ENCODE measurements at places on chromosomes 6 and 20.

GRCh38 chr20:47561603-47562583 is 60.2 kb downstream of the NCOA3 start:
- DNase-seq = no peak

DNA sequence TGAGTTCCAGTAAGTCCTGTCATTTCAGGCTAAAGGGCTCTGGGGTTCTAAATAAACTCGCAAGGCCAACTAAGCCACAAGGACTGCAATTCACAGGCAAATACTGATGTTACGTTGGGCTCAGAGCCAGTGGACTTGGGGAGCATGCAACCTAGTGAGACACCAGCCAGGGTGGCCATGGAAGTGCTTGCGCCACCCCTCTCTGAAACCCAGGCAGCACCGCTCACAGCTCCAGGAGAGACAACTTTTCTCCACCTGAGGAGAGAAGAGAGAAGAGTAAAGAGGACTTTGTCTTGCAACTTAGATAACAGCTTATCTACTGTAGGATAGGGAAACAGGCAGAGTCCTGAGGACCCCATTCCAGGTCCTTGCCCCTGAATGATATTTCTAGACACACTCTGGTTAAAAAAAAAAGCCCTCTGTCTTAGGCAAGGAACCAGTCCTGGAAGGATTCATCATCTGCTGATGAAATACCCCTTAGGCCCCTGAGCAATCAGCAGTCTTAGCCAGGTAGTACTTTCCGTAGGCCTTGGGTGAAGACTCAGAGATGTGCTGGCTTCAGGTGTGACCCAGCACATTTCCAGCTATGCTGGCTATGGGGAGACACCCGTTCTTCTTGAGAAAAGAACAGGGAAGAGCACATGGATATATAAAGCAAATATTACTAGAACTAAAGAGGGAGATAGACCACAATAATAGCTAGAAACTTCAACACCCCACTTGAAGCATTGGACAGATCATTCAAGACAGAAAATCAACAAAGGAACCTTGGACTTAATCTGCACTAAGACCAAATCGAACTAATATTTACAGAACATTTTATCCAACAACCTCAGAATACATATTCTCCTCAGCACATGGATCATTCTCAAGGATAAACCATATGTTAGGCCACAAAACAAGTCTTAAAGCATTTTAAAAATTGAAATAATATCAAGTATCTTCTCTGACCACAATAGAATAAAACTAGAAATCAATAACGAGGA is 31.5 kb upstream of the TBC1D32 start:
- no peak for DNase-seq

GRCh38 chr20:17854307-17854903 is 114.2 kb downstream of the SNX5 start:
- no peak for DNase-seq

- no peak for DNase-seq
Measured at GRCh38 chr6:105951322-105951721, 134.8 kb upstream of the PRDM1 start.

GRCh38 chr20:62374331-62375152 is 7.4 kb upstream of the LAMA5 start:
- DNase-seq = no peak

GRCh38 chr6:100457311-100457990 is 7.3 kb downstream of the SIM1 start:
- DNase-seq = no peak

GRCh38 chr6:15411766-15412165 is 165.9 kb downstream of the JARID2 start:
- no peak for DNase-seq

DNA sequence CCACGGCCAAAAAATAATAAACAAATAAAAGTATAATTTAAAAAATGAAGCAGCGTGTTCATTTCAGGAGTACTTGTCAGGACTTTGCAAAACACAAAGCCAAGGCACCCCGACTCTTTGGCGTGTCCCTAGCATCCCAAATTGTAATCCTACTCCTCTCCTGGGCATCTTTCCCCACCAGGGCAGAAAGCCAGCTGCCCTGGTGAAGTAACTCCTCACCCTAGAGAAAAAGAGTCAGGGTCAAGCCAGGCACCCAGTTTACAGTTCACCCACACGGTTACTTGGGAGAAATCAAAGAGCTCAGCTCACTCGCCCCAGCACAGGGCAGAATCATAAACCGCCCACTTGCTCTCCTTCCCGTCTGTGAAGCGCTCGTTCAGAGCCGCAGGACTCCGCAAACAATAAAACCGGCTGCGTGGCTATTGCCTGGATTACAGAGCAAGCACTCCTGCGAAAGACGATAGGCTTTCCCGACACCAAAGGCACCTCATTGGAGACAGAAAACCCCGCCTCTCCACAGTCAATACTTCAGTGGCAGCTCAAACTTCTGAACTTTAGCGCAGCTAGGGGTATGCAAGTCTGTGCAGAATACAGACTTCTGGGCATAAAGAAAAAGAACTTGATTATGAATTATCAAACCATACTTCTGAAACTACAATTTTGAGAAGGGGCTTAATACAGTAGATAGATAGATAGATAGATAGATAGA is 73.0 kb upstream of the NHSL1 start:
- DNase-seq = peak; percentile 47

- peak; percentile 63 for DNase-seq
Measured at GRCh38 chr20:23145281-23145700, 59.2 kb upstream of the CD93 start.

GRCh38 chr6:139623372-139623771 is 248.9 kb upstream of the CITED2 start:
- DNase-seq = no peak

DNA sequence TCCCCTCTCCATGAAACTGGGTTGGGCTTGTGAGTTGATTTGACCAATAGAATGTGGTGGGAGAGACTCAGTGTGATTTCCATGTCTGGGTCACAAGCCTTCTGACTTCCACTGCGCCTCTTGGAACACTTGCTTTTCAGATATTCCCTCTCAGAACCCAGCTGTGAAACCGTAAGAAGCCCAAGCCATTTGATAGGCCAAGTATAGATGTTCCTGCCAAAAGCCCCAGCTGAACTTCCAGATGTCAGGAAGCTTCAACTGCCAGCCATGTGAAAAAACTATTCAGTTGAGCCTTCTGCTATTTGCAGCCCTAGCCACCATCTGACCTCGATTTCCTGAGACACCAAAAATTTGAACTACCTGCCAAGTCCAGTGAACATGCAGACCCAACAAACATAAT is 387.8 kb upstream of the GJE1 start:
- no peak for DNase-seq

DNA sequence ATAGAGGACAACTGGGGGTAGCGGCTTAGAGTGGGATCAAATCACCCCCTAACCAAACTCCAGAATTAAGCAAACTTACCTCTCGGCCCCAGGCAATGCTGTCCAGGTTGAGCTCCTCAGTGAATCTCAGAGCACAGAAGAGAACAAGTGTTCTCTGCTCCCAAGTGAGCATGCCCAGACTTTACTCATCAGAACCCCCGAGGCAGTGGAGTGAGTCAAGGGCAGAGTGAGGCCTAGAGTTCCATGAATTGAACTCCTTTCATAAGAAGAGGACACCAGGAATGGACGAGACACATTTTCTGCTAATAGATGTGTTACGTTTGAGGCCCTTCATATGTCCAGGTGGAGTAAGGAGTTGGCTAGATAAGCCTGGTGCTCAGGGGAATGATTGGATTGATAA is 134.0 kb upstream of the DTNBP1 start:
- no peak for DNase-seq

- DNase-seq = no peak
Measured at GRCh38 chr20:13441388-13441787, 197.3 kb downstream of the TASP1 start.

- no peak for DNase-seq
Measured at GRCh38 chr6:139588734-139589593, 214.5 kb upstream of the CITED2 start.

DNA sequence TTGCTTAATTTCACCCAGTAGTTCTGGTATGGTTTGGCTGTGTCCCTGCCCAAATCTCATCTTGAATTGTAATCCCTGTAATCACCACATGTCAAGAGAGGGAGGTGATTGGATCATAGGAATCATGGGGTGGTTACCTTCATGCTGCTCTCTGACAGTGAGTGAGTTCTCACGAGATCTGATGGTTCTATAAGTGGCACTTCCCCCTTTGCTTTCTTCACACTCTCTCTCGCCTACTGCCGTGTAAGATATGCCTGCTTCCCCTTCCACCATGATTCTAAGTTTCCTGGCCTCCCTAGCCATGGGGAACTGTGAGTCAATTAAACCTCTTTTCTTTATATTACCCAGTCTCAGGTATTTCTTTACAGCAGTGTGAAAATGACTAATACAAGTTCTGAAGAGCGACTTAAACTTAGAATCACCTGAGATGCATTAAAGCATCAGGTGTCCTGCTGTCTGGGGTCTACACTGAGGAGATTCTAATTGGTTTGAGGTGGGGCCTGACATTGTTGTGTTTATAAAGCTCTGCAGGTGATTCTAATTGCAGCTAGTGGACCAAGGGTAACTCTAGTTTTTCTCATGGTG is 82.1 kb upstream of the DTNBP1 start:
- no peak for DNase-seq

DNA sequence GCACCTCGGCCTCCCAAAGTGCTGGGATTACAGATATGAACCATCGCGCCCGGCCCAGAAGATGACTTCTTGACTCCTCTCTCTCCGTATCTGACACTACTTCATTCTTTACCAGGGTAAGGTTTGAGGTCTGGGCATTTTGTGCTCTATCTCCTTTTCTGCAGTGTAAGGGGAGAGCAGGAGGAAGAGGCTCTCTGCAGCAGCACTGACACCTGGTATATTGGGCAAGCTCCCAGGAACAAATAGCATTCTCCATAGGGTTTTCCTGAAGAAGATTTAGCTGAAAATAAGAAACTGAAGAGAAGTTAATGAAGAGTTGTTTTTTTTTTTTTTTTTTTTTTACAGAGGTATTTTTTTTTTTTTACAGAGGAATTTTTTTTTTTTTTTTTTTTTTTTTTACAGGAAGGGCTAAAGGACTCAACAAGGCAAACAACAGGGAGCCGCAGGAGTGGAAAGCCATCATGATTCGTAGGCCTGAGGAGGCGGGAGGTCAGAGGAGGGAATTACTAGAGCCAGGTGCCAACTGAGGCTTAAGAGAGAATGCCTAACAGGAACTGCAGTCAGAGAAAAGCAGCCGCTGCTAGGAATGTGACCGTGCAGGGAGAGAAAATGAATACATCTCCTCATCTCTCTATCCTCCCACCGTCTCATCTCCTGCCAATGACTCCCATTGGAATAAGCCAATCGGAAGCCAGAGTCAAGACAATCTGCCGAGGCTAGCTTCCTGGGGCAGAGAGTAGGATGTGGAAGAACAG is 34.7 kb upstream of the ADGRF4 start:
- DNase-seq = no peak

- DNase-seq = no peak
Measured at GRCh38 chr20:46791722-46792416, 82.4 kb downstream of the SLC2A10 start.

- no peak for DNase-seq
Measured at GRCh38 chr6:88734544-88734943, 228.9 kb downstream of the RNGTT start.

DNA sequence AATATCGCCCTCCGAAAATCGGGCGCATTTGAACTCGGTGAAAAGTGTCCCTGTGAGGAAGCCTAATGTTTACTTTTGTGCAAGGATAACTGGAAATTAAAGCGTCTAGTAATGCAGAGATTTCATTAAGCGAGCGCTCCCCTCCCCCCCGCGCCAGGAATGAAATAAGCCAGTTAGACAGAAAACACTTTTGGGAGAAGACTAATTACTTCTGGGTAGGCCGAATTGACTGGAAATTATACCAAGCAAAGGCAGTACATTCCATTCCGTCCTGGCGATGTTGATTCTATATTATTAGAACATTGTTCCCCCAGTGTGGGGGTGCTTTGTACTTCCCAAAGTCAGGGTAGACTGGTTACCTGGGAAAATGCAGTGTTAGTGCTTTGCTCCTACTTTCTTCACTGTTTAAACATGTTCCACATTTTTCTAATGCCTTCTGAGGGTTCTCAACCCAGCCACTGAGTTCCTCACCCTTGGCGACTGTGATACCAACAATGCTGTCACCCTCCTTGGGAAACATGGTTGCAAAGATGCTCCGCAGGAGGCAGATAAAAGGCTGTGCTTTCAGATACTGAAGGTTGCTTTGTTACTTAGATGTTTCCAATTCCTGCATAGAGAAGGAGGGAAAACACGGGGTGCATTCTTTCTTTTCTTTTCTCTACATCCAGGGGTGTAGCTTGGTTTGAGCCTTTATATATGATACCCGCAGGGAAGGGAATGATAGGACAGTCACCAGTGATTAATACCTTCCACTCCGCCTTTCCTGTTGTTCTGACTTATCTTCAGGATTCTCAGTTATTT is 2.6 kb downstream of the GJA1 start:
- DNase-seq = no peak

GRCh38 chr6:168373389-168373788 is 53.8 kb upstream of the DACT2 start:
- DNase-seq = no peak

- DNase-seq = no peak
Measured at GRCh38 chr6:47454713-47455396, 22.7 kb upstream of the CD2AP start.

DNA sequence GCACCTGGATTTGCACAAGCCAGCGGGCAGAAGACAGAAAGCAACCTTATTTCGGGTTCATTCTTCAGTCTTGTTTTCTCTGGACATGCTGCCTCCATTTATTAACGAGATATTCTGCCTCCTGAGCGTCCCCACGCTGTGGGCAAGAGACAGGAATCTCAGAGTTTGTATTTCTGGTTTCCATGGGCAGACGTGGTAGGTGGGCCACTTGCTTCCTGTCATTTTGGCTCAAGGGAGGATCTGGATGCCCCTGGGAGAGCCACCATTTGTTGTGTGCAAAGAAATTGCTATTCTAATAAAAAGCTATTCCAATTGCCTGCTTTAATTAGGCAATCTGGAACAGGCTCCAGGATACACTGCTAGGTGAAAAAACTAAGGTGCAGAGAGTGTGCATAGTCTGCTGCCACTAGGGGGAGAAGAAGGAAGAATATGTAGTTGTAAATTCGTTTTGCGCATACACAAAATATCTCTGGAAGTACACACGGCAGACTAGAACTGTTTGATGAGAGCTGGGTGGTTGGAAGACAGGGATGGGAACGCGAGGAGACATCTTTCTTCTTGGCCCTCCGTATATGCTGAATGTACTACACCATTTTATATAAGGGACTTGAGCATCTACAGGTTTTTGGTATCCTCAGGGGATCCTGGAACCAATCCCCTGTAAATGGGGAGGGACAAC is 30.1 kb upstream of the SLC16A10 start:
- no peak for DNase-seq

- DNase-seq = no peak
Measured at GRCh38 chr20:35899064-35899463, 55.2 kb downstream of the SCAND1 start.

DNA sequence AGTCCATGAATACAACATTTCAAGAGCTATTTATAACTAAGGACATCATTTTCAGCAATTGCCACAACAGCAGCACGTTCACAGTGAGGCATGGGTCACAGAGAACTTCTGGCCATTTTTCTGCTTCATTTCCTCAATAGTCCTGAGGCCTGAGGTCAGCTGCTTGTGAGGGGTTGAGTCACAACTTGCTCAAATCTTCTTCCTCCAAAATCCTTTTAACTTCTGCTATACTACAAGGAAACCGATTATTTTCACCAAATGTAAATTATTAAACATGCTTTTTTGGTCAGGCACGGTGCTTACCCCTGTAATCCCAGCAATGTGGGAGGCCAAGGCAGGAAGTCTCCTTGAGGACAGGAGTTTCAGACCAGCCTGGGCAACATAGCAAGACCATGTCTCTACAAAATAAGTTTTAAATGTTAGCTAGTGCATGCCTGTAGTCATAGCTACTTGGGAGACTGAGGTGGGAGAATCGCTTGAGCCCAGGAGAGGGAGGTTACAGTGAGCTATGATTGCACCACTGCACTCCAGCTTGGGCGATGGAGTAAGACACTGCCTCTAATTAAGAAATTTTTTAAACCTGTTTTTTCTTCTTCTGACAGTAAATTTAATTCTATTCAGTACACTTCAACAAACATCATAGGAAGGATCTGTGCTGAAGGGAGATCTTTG is 11.1 kb upstream of the SLC16A10 start:
- no peak for DNase-seq

All from GM04503 (cell line).